ENCODE measurements at places on chromosomes 2 and 18.

DNA sequence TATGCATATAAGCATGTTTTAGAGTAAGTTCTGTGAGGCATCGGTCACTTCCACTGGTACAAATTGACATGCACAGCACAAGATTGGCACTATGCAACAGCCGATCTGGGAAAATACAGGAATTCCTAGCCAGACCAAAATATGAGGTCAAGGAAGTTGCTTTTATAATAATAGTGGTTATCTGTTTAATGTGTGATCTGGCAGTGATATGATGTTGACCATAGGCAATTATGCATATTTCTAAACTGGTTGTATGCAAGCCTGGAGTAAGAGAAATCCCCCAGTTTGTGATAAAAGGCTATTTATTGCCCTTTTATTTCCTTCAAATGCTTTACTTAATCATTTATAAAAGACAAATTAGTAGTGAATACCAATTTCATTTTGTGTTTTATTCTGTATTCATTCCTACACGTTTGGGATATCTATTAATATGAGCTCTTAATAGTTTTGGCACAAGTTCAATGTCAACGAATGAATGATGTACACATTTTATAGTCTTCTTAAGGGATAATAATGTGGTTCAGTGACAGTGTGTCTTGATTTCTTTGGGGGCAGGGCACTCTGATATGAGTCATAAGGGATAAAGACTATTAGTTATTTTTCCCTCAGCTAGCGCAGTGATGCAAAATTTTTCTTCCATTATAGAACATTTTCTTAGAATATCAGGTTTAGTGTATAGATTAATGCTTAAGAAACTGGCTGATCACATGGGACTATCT, 34.7 kb upstream of the ZEB2 start:
- no peak for DNase-seq

- no peak for DNase-seq
Observed at GRCh38 chr18:78505851-78506461, 473.7 kb upstream of the SALL3 start.

DNA sequence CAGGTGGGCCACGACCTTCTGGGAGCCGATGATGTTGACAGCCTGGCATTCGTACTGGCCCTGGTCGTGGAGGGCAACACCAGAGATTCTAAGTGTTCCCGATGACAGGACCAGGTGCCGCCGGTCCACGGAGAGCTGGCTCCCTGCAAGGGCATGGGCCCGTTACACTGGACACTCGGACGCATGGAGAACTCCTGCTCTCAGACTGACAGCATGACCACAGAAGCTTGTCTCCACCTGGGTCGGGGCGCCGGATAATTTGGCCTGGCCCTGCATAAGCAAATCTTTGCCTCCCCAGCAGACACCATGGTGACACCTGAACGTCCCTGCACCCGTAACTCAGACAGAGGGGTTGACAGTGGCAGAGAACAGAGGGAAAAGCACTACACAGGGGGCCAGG, 80.7 kb downstream of the PXDN start:
- DNase-seq, result no peak

- DNase-seq, result no peak
Observed at GRCh38 chr2:215883799-215884198, 129.6 kb downstream of the MREG start.

DNA sequence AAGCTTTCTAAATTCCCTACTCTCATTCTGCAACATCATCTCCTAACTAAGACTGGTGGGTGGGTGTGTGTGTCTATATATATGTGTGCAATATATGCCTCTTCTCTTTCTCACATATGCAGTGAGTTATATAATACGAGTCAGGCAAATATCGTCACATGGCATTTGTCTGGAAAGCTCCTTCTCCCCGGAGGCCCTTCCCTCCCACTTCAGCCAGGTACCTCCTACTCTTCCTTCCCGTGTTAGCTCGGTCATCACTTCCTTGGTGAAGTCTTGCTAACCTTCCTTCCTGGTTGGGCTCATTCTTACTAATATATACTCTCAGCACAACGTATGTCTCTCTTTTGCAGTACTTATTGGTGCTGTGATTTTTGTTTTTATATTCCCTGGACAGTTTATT, 66.4 kb upstream of the NCK2 start:
- no peak for DNase-seq
